ENCODE measurements at places on chromosomes 1 and 21.

DNA sequence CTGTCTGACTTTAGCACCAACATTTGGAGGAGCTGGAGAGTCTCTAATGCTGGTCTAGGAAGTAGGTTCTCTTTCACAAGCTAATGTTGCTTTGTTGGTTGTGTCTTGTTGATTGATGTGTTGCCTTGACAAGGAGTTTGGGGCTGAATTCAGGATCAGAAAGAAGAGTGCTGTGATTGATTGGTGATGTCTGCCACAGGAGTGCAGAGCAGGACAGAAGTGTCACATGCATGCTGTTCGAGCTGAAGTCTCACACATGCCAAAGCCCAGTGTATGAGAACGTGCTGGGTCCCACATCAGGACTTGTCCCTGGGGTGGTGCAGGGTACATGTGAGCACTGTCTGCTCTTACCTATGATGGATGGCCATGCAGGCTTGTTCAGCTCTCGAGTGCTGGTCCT, 694.4 kb downstream of the MATN1 start:
- DNase-seq: no peak

DNA sequence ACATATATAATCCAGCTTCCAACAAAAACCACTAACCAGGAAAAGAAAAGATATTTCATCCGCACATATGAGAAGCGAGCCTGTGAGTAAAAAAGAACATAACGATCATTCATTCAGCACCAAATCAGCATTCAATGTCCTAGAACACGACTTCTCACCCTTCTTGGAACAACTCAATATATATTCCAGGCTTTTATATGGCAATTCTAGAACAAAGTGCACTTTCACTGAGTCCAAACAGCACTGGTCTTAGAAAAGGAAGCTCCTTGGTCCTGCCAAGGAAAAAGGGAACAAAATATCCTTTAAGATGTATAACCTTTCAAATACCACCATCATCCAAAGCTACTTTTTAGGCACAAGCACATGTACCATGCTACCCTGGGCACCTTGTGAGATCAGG, 44.5 kb downstream of the RPL5 start:
- DNase-seq: no peak

DNA sequence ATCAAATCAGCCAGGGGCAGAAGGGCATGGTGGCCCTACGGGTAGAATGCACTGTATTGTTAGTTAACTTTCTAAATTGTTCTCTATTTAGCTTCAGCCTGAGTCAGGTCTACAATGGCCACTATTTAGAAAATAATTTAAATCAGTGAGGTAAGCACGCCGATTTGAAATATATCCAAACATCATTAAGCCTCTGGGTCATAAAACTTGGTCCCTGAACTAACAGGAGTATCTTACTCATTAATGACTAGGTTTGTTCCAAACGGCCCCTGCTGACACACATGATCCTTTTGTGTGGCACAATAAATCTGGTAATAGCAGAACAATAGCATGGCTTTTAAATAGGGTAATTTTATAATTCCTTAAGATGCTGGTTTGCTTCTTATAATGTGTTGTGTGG, 48.4 kb downstream of the STX6 start:
- no peak for DNase-seq

DNA sequence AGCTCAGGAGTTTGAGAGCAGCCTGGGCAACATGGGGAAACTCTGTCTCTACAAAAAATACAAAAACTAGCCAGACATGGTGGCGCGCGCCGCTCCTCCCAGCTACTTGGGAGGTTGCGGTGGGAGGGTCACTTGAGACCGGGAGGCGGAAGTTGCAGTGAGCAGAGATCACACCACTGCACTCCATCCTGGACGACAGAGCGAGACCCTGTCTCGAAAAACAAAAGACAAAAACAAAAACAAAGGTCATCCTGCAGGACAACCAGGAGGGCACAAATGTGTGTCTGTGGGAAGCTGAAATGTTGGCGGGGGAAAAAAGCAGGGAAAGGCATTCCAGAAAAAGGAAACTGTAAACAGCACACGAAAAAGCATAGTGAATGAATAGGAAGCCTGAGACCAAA, 104.1 kb upstream of the HNRNPU start:
- DNase-seq: no peak

- DNase-seq: no peak
These were observed 32.2 kb downstream of the SNX27 start for GRCh38 chr1:151644001-151644400.

DNA sequence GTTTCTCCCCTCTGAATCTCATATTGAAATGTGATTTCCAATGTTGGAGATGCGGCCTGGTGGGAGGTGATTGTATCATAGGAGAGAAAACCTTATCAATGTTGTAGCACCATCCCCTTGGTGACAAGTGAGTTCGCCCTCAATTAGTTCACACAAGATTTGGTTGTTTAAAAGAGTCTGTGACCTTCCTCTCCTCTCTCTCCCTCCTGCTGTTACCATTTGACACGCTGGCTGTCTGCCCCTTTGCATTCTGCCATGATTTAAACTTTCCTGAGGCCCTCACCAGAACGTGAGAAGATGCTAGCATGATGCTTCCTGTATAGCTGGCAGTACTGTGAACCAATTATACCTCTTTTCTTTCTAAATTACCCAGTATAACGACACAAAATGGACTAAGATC, 730.9 kb upstream of the PRMT6 start:
- DNase-seq: no peak

DNA sequence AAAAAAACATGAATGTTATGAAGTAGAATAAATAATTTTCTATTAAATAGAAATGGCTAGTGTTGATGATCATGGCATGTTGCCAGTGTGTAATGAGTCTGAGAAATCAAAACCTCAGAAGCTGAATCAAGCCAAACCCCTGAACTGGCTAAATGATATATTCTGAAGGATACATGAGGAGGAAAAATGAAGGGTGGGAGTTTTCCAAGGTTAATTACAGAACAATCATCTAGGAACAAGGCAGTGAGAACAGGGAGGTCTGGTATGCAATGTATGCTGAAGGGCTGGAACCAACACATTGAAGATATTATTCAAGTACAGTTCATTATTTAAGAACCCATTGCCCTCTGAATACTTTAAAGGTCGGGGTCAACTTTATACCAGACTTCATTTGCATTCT, 309.1 kb upstream of the NRIP1 start:
- DNase-seq: no peak

GRCh38 chr1:36170643-36171412, 14.9 kb downstream of the MAP7D1 start:
- no peak for DNase-seq

DNA sequence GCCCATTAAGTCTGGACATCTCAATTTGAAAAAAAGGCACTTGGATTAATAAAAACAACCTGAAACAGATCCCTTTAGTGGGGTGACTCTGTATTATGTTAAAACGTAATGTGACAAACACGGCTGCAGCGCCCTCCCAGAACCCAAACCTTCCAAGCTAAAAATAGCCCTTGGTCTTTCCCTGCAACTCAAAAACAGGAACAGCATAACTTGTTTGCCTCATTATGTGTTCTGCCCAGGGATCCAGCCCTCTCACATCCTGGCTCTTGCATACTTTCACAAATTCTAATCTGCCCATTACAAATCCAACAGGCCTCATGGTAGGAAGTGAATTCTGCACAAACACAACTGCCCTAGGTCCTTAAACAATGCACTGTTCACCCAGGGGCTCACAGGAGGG, 94.7 kb upstream of the GADD45A start:
- DNase-seq: no peak

DNA sequence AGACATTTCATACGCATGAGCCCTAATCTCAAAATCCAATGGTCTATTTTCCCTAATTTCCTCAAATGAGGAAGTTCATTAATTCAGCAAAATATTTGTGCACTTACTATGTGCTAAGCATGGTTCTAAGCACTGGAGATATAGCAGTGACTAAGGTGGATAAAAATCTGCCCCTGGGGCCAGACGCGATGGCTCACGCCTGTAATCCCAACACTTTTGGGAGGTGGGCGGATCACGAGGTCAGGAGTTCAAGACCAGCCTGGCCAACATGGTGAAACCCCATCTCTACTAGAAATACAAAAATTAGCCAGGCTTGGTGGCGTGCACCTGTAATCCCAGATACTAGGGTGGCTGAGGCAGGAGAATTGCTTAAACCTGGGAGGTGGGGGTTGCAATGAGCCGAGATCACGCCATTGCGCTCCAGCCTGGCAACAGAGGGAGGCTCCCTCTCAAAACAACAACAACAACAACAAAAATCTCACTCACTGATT, 4.3 kb upstream of the MIIP start:
- no peak for DNase-seq

GRCh38 chr1:8862528-8862927, 16.0 kb downstream of the ENO1 start:
- no peak for DNase-seq

DNA sequence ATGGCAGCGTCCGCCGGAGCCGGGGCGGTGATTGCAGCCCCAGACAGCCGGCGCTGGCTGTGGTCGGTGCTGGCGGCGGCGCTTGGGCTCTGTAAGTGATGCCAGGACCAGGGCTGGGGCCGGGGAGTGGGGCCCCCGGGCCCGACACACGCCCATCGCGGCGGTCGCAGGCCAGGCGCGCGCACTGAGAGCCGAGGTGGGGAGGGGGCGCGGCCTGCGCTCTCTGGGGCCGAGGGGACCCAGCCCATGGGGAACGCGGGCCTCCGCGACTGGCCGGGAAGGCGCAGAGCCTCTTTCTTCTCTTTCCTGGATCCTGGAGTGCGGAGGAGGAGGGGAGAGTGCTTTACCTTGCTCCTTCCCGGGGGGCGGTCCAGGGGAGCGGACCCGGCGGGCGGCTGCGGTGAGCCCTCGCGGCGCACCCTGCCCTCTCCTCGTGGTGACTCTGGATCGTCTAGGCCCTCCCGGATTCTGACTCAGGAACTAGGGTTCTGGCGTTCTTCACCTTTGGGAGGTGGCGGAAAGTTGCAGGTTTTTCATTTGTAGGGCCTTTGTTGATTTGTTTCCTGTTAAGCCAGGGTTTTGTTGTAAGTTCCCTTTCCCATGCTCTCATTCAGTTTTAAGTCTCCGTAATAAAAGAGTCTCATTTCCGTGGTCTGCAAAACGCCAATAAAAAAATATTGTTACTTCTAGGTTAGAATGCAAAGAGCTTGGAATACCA, 529 bp downstream of the MPZL1 start:
- no peak for DNase-seq

GRCh38 chr1:9766759-9767442, 56.9 kb downstream of the CLSTN1 start:
- no peak for DNase-seq

GRCh38 chr1:98420376-98421084, 241.0 kb upstream of the SNX7 start:
- DNase-seq: no peak

GRCh38 chr1:198751741-198752140, 112.9 kb downstream of the PTPRC start:
- DNase-seq: no peak

GRCh38 chr1:232011961-232012360, 385.4 kb downstream of the DISC1 start:
- DNase-seq: no peak

- DNase-seq: no peak
These were observed 139.2 kb downstream of the PTPRC start for GRCh38 chr1:198778049-198778448.

DNA sequence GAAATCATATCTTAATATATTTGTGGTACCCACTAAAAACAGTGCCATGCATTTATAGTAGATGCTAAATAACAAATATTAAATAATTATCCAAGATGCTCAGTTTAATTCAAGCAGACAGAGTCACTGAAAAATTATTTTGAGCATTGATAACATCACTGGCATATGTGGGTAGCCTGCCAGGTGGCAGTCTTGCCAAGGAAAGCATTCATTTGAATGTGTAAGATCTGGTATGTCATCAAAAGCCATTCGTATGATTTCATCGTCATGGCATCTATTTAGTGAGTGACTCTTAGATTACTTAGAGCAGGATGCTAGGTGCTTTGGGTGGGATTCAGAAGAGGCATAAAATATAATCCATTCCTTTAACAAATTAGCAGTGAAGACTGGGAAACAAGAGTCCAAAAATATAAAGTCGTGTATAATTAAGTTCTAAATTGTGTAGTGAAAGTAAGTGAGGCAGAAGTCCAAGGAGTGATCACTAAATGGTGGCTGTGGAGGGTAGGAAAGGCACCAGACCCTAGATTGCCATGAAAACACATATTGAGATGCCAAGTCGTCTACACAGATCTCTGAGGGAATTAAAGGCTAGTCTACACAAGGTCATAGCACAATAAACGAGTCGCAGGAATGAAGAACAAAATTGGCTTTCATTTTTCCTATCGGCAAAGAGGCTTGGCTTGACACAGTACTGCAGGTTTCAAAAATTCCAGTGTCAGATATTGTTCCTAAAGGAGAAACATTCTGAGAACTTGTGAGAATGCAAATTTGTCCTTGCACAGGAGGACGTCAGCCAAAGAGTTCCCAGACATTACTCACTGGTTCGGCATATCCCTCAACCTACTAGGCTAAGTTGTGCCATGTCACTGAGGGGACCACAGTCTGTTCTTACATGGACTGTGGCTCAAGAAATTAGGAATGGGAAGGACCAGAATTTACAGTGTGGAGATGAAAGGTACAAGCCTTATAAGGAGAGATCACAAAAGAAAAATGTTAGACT, 130.8 kb downstream of the LYPLAL1 start:
- DNase-seq: no peak

DNA sequence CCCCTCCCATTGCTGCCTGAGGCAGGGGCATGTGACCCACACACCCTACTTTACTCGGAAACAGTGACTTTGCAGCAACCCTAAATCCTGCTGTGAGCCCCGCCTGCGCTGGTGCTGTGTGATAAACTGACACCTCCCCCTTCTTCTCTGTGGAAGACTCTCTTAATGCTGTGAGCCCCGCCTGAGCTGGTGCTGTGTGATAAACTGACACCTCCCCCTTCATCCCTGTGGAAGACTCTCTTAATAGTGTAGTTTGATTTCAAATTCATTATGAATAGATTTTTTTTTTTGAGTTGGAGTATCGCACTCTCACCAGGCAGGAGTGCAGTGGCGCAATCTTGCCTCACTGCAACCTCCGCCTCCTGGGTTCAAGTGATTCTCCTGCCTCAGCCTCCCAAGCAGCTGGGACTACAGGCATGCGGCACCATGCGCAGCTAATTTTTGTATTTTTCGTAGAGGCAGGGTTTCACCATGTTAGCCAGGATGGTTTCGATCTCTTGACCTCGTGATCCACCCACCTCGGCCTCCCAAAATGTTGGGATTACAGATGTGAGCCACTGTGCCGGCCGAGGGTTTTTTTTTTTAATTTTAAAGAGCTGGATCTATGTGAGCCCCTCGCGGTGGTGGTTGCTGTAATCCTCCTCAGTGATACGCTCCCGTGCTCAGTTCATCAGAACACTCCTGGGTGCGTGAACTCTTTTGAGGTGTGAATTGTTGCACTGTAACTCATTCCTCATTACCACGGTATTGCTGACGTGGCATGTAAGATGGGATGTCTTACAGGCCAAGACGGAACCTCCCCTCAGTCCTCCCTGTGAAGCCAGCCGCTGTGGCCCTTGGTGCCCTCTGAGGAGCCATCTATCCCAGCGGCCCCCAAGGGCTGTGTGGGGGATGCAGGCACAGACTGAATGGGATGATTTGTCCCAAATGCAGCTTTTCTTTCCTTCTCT, 60.3 kb downstream of the GALNT2 start:
- DNase-seq: peak; percentile 45

- DNase-seq: no peak
These were observed 20.3 kb upstream of the TIAM1 start for GRCh38 chr21:31364253-31364945.
